Cortex of kidney (tissue), 1 donor: ENCODE measurements at places on chromosomes 6 and 20.

- no peak for DNase-seq
Observed at GRCh38 chr6:143531720-143532499, 20.4 kb upstream of the FUCA2 start.

GRCh38 chr20:52096117-52096516, 95.5 kb downstream of the ZFP64 start:
- no peak for DNase-seq

- no peak for DNase-seq
Observed at GRCh38 chr20:16216227-16216913, 356.9 kb downstream of the KIF16B start.

GRCh38 chr6:6729971-6730370, 141.5 kb downstream of the LY86 start:
- DNase-seq: no peak

- DNase-seq: no peak
Observed at GRCh38 chr20:38224531-38224930, 36.0 kb downstream of the KIAA1755 start.

DNA sequence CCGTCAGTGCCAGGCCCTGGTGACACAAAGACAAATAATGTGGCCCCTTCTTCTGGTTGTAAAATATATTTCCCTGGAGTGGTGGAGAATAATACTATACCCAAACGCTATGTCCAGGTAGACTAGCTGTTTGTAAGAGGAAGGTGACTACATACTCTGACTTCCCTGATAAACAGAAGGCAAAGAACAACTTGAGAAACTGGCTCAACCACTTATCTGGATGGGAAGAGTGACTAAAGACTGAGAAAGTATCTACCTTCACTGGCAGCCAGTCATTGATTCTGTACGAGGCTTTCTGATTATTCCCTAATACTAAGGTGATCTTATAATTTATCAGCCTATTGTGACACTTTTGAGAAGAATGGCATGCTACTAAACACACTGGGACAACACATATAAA, 569.7 kb downstream of the EPHA7 start:
- no peak for DNase-seq
